ENCODE measurements at places on chromosomes 16 and 17.

DNA sequence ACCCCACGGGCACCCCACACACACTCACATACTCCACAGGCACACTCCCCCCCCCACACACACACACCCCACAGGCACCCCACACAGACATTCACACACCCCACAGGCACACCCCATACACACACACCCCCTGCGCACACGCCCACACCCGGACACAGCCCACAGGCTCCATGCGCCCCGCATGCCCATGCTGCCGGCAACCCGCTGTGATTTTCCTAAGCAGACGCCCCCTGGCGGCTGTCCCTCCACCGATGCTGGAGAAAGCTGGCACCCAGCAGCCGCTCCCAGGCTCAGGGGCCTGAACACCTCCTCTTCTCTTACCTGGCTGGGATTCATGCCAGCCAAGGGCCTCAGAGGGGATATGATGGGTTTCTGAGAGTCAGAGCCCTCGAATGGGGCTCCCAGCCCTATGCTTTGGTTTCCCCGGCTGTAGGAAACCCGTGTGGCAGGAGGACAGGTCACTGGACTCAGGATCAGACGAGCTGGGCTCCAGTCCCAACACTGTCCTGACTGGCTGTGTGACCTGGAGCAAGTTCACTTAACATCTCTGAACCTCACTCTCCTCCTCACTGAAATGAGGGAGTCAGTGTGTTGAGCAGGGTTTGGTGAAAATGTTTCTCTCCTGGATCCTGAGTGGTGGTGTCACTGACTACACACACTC, 19.6 kb upstream of the TNFRSF13B start:
- DNase-seq, result peak; percentile 72

GRCh38 chr17:3529817-3530741, 27.5 kb downstream of the TRPV3 start:
- DNase-seq, result peak; percentile 48

- DNase-seq, result no peak
Observed at GRCh38 chr16:14564861-14565687, 65.0 kb downstream of the PARN start.

DNA sequence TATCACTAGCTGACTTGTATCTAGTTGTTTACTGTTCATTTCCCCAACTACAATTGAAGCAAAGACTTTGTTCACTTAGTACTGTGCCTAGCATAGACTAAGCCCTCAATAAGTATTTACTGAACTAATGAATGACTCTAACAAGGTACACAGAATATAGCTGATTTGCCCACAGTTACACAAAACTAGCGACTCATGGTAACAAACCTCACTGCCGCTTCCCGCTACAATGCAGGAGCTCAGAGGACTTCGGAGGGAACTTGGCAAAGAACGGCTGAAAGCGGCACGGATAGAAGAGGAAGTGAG, 524 bp downstream of the EFTUD2 start:
- DNase-seq, result no peak

- no peak for DNase-seq
Observed at GRCh38 chr16:54344646-54345630, 58.4 kb upstream of the IRX3 start.

- DNase-seq, result no peak
Observed at GRCh38 chr16:67651847-67652246, 6.9 kb downstream of the CARMIL2 start.

DNA sequence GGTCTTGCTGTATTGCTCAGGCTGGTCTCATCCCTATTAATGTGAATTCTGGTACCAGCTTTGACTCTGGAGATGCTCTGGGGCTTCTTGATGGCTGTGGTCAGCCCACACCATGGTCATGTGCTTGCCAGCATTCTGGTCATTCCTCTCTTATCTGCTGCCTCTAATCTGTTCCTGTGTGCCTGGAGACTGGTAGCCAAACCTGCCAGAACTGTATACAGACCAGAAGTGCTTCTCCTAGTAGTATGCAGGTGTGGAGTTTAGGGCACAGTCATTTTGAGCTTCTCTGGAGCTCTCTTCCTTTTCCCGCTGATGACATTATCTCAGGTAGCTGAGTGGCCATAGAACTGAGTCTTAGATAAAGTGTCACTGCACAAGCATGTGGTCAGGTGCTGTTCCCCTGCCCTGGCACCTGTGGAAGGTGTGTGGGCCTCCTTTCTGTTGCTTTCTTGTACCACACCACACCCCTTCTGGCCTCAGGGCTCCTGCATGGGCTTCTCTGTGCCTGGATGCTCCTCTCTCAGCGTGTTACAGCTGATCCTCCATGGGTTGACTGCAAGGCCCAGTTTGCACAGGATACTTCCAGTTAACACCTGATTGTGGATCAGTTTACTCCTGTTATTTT, 162.7 kb downstream of the SPECC1 start:
- DNase-seq, result no peak

DNA sequence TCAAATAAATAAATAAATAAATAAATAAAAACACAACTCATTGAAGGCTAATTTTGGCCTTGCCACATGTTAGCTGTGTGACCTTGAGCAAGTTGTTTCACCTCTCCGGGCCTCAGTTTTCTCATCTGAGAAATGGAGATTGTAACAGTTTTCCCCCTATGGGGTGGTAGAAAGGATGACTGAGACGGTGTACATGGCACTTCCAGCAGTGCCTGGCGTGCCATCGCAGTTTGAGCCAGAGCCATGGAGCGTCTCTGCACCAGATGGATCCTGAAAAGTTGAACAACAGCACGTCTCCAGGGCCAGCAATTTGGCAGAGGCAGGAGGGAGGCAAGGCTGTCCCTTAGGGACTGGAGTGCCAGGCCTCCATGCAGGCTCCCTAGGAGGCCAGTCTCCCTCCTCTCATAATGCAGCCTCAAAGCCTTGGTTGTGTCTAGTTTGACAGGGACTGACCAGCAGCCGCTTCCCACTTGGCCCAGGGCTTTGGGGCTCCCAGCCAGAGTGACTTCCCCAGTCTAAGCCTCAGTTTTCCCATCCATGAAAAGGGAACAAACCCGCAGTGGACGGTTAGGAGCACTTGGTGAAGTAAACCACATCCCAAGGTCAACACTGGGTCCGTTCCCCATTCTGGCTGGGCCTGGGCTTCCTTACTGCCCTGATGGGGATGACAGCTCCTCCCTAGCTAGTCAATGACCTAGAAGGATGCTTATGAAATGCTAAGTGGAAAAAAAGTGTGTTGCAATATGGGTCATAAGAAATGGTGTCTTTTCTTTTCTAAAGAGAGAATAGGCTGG, 19.3 kb downstream of the SOCS1 start:
- no peak for DNase-seq

GRCh38 chr17:40501499-40501911, at the start of gene TNS4:
Gene TNS4 (minus strand): TSS chr17:40501623. CDS start chr17:40496425, 5,198 bp downstream.
- DNase-seq, result no peak

DNA sequence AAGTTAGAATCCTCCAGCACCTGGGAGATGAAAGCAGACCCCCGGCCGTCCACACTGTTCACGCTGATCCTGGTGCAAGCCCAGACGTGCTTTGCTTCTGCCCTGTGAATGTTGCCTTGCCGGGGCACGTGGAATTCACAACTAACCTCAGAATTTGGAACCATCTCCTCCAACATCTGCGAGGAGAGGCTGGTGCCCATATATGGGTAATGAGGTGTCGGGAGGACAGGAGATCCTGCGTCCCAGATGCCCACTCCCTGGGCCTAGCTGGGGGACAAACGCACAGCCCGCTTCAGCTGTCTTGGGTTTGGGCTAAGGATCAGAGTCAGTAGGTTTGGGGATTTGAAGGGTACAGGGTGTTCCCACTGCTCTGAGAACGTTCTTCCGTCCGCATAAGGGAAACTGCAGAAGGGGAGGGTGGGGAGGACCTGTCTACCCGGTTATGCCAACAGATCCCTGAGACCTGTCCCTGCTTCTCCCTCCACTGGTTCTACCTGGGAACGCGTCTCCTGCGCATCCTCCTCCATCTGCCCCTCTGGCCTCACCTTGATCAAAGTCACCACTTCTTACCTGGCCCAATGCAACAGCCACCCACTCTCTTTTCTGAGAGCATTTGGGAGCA, 14.1 kb downstream of the PPL start:
- DNase-seq, result no peak

- DNase-seq, result no peak
Observed at GRCh38 chr17:2362016-2362415, 24.7 kb downstream of the SGSM2 start.

DNA sequence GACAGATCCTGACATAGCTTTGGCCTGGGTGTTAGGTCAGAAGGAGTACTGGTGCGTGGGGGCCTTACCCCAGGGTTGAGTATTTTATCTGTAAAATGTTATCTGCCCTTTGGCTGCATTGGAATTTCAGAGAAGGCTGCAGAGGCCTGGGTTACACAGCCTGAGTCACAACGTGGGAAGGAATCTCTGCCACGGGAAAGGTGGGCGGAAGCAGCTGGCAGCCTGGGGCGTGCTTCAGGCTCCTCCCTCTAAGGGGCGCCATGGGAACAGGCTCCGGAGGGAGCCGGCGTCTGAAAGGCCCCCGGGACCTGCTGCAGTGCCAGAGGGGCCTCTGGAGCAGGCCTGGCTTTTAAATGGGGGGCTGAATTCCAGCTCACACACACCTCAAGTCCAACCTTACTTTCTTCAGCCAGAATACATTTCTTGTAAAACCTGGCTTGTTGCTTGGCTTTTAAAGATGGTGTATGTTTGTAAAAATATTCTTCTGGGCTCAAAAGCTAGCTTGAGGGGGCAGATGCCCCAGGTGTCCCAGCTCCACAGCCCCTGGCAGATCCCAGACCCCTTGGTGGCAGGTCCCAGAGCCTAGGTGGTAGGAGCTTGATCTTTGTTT, 142.2 kb downstream of the RAB11FIP4 start:
- no peak for DNase-seq

- DNase-seq, result no peak
Observed at GRCh38 chr17:4327606-4328005, 38.9 kb downstream of the UBE2G1 start.

- no peak for DNase-seq
Observed at GRCh38 chr16:52416888-52417287, 130.1 kb downstream of the TOX3 start.

GRCh38 chr16:65619606-65620005, 497.7 kb upstream of the CDH11 start:
- no peak for DNase-seq

DNA sequence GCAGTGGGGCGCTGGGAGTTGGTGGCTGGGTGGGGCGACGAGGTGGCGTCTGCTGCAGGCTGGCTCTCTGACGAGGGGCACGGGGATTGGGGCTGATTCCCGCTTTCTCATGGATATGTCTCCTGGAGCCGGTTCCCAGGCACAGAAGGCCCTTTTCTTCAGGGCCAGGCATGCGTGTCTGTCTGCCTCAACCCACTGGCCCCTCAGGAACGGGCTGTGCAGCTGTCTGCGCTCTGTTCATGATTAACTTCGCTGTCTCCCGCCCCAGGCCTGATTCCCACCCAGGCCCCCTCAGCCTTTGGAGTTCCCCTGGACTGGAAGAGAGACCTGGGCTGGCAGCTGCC, 53.1 kb downstream of the RAP1GAP2 start:
- DNase-seq, result no peak

GRCh38 chr17:80802626-80803450, 188.8 kb upstream of the CHMP6 start:
- DNase-seq, result no peak

DNA sequence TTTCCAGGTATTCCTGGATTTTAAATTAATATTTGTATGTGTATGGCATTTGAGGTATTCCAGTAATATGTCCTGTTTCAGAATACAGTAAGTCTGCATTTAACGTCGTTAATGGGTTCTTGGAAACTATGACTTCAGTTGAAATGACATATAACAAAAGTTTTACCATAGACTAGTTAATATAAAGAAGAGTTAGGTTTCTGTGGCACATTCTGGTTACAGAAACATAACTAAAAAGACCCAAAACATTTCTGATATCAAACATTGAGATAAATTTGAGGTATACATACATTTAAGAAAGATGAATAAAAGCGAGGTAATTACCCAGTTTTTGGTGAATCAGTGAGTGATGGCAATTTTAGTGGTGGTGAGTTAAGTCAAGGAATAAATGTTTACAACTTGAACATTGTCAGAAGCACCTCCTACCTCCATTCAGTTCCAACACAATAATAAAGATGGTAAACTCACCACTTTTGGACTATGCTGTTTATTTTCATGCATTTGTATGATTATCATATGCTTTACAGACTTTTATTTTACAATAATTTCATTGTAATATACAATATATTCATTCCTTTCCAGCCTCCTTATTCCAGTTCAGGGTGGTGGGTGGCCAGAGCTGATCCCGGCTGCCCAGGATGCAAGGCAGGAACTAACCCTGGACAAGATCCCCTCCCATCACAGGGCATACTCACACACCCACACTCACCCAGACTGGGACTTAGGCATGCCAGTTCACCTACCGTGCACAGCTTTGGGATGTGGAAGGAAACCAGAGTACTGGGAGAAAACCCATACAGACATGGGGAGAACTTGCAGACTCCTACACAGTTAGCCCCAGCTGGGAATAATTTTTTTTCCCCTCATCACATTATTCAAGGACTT, 9.7 kb downstream of the LUC7L3 start:
- no peak for DNase-seq

DNA sequence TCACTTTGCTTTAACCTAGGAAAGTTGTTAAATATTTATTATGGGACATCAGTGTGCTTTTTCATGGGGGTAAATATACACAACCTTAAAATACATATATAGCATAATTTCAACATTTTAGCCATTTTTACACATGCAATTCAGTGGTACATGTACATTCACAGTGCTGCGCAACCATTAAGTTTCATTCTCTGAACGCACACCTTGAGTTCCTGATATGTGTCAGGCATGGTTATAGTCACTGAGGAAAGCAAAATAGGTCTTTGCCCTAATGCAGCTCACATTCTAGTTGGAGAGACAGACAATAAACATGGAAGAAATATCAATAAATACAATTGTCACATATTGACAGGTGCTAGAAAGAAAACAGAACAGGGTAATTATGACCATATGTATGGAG, 12.8 kb upstream of the CNEP1R1 start:
- DNase-seq, result no peak

GRCh38 chr16:84883301-84883700, 63.5 kb downstream of the CRISPLD2 start:
- DNase-seq, result no peak

GRCh38 chr17:74852237-74853047, 7.2 kb downstream of the GRIN2C start:
- peak; percentile 45 for DNase-seq

DNA sequence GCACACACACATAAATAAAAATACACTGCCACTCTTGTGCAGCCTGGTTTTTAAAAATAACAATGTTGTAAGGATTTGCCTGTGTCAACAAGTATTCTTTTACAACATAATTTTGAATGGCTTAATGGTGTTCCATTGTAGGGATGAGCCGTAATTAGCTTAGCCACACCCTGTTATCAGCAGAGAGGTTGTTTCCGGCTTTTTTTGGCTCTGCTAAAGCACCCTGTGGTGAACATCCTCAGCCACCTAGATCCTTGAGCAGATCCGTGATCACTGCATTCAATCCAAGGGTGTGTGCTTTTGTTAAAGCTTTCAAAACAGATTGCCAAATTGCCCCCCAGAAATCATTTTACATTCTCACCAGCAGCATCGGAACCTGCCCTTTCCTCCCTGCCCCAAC, 7.0 kb downstream of the KATNB1 start:
- DNase-seq, result no peak

- no peak for DNase-seq
Observed at GRCh38 chr16:89141884-89142267, 29.7 kb upstream of the CDH15 start.

All from mesothelial cell of epicardium (in vitro differentiated cells).